ENCODE measurements at places on chromosomes 12 and 14.

GRCh38 chr12:130965668-130966067 is 12.0 kb downstream of the ADGRD1 start:
- DNase-seq, result no peak

GRCh38 chr14:96167224-96168148 is 37.2 kb upstream of the BDKRB2 start:
- DNase-seq, result no peak

DNA sequence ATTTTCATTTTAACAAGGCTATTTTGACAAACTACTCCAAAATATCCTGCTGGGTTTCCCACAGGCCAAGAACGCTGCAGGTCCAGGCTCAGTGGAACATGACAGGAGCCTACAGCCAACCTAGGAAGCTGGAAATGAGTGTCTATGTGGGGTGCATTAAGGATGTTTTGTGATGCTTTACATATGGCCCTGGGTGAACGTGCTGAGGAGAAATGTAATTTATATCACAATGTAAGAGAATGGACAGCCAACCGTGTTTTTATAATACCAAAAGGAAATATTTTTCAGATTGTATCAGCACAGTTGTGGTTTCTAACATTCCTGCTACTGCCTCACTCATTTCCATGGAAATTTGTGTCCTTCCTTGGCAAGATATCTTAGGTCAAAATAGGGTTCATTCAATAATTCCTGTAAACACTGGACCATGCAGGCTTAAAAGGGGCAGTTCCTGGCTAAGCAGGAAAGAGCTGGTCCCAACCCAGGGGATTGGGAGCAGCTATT is 51.5 kb downstream of the ST8SIA1 start:
- DNase-seq, result no peak

DNA sequence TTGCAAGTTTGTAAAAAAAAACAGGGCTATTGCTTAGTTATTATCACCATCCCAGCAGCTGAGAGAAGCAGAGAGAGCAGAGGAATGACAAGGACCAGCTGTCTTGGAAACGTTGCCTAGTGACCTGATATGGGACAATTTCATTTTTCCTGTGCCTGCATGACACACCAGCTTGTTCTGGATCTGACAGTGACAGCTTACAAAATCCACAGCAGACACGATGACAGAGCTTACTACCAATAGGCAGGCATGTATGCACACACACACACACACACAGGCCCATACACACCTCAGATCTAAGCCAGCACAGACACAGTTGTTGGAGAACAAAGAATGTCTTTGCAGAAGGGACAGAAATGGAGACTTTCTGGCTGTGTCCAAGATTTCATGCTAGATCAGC is 25.4 kb downstream of the HSPB8 start:
- DNase-seq, result no peak

- no peak for DNase-seq
These were observed 71.1 kb upstream of the SAV1 start for GRCh38 chr14:50739186-50739585.

DNA sequence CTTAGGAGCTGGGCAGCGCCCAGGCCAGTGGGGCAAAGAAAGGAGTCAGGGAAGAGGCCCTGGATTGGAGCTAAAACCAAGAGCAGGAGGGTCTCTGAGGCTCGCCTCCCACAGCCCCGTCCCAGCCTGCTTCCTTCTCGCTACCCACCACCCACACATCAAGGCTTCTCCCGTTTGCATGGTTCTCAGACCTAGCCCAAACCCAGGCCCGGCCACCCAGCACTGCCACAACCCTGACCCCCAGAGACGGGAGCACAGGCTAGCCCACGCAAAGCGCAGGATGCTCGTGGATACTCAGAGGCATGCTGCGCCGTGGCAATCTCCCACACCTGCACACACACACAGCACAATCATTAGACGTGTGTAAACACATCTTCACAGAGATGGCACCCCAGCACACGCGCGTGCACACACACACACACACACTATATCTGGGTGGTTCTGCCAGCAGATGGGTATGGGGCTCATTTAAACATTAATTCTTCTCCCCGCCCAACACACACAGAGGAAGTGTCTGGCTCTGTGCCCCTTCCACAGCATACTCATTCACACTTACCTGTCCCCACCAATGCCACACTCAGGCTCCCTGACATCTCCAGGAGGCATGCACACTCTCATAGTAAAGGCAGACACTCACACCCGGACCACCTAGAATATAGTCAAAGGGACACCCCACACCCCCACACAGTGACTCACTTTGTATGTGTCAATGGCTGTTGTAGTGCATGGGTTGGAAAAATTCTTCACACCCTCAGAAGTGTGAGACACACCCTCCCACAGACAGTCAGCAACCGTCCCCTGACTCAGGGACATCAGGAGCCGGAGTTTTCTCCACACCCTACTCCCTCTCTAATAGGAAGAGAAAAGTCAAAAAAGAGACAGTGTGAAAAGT is 1.1 kb downstream of the CARMIL3 start:
- no peak for DNase-seq

- DNase-seq, result no peak
These were observed 429.7 kb downstream of the EGLN3 start for GRCh38 chr14:33521192-33521591.
